ENCODE measurements at places on chromosomes 13 and 19.
A peak's percentile ranks its signal among the peaks of the same experiment; 100 is the strongest.

DNA sequence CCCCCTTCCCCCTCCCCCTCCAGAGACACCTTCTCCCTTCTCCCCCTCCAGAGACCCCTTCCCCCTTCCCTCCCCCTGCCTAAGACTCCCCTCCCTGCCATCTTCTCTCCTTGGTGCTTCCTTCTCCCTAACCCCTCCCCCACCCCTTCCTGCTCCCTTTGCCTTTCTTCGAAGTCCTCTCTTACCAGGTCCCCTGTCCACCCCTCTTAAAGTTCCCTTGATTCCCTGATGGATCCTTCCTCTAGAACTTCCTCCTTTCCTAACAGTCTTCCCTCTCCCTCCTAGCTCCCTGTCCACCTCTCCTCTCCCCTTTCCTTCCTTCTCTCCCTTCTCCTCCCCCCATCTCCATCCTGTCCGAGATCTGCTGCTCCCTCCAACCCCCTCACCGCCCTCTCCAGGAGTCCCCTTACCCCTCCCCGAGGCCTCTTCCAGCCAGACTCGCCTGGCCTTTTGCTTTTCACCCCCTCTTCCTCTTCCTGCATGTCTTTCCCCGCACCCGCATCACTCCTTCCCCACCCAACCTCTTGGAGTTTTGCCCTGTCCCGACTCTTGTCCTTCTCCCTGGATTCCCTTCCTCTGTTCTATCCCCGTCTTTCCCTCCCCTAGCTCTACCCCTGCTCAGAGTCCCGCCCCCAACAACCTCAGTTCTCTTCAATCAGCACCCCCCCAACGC is 3.1 kb downstream of the TNFSF9 start:
- no peak for DNase-seq

DNA sequence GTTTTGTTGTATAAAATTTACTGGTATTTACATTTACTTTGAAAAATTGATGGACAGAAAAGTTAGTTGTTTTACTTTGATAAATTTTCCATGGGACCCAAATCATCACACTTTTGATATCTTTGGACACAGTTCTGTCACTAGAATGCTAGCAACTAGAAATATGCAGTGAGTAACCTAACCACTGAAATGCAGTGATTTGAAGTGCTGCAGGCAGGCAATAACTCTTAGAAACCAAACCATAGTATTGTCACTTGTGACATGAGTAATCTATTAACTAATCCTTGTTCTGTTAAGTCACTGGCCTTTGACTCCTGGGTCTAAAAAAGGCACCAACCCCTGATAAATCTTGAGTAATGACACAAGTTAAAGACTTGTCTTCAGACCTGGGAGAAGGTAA is 620.0 kb upstream of the ATXN8OS start:
- no peak for DNase-seq

GRCh38 chr13:45388664-45389063 is 29.5 kb downstream of the SLC25A30 start:
- no peak for DNase-seq

- DNase-seq, result no peak
Measured at GRCh38 chr13:27283906-27284493, 13.4 kb downstream of the RASL11A start.

DNA sequence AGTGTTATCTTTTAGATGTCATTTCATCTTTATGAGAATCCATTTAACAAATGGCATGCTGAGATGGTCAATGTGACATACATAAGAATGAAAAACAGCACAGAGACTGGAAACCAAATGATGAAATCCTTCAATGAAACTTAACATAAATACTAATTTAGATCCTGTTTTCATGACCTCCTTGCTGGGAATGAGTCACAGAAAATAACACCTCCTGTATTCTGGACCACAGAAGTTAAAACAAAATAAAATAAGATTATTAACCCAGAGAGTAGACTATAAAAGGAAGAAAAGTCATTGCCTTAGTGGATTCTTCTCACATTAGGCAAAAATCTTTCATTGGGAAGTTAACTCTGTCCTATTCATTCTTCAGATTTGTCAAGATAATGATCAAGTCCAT is 1.6 kb downstream of the DIAPH3 start:
- DNase-seq, result no peak

DNA sequence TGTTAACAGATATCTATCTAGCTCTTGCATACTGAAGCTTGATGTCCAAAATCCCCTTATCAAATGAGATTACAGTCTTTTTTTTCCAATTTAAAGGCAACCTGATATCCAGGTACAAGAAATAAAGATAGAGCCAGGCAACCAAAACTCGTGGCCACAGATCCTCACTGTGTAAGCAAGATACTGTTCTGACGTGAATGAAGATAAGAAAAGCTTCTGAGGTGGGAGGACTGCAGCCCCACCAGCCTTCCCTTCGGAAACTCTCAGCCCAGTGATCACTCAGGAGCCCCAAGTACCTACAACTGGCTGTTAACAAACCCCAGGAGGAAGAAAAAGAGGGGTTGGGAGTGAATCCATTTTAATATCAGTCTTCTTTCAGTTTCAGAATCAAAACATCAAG is 191.6 kb downstream of the EFNB2 start:
- no peak for DNase-seq

DNA sequence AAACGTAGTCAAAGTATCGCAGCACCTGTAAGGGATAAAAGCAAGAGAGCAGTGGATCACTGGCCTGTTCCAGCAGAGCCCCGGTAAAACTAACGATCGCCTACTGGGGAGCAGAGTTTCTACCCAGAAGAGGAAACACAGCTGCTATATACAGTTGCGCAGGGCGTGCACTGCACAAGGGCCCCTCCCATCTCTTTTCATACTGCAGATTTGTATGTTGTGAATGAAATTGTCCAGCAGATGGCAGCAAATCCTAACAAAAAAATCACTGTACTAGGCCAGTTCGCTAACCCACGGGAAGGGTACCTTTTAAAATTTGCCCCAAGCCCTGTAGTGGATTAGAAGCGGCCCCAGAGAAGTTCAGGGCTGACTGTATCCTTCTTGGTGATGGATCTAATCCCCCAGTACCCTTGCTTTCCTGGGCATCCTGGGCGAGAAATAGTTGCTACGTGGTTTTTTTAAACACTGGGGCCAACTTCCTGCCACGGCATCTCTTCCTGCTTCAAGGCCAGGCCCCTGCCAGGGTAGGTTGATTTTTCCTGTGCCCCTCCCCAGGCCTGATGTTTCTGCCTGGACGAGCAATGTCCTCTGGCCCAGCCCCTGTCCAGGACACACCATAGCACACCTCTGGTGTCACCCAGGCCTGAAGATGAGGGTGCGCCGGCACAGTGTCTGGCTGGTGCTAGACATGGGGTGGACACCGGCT is 127.0 kb downstream of the IER2 start:
- peak; percentile 3 for DNase-seq

DNA sequence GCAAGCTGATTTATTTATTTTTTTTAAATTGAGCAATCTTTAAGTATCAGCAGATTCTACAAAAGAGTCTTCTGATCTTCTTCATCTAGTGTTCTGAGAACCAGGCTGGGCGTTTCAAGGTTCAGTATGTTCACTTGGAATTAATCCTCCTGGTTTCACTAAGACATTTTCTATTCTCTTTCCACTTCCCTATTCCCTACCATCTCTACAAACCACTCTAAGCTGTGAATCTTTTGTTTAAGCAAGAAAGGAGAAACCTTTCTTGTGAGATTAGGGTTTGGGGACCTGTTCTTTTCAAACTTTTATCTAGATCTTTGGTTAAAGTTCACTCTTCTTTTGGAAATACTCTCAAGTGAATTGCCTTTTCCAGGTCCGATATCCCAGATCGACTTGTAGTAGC is 59.3 kb downstream of the URI1 start:
- no peak for DNase-seq

- DNase-seq, result no peak
Measured at GRCh38 chr13:43558326-43558725, 228.4 kb downstream of the ENOX1 start.

GRCh38 chr13:25927932-25928331 is 123.9 kb downstream of the SHISA2 start:
- no peak for DNase-seq

- no peak for DNase-seq
Measured at GRCh38 chr13:109152941-109153340, 523.5 kb downstream of the MYO16 start.

Data from NCI-H345 (cell line).